ENCODE measurements at places on chromosomes 5 and 9.

DNA sequence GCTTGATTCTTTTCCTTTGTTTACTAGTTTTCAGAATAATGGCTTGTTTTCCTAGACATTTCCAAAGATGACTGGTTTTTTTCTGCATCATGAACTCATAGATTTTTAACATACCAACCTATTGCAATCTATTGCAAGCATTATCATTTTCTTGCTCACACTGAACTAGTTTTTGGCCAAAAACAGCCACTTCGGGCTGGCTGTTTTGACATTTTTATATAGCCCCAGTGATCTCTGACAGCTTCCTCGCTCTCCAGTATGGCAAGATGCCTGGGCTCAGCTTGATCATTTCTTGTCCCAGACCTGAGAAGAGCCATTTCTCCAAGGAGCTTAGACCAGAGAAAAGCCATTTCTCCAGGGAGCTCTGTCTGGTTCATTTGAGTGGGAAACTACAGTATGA, 94.3 kb upstream of the MAMDC2 start:
- no peak for DNase-seq

DNA sequence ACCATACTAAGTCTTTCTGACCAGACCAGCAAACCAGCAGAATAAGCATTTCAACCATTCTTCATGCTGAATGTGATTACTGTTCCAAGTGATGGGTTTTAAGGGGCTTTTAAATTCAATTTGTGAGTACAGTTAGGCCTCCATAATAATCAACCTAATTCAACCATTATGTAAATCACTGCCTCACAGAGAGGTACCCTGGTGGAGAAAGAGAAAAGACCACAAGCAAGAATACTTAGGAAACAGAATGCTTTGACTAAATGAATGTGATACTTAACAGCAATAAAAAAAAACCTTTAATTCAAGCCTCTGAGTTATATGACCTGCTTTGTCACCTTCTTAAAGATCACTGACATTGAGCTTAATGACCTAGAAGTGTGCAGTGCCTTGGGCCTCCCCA, 162.1 kb downstream of the EPB41L4A start:
- DNase-seq = no peak

GRCh38 chr5:27548484-27548883, 510.1 kb upstream of the CDH9 start:
- no peak for DNase-seq

DNA sequence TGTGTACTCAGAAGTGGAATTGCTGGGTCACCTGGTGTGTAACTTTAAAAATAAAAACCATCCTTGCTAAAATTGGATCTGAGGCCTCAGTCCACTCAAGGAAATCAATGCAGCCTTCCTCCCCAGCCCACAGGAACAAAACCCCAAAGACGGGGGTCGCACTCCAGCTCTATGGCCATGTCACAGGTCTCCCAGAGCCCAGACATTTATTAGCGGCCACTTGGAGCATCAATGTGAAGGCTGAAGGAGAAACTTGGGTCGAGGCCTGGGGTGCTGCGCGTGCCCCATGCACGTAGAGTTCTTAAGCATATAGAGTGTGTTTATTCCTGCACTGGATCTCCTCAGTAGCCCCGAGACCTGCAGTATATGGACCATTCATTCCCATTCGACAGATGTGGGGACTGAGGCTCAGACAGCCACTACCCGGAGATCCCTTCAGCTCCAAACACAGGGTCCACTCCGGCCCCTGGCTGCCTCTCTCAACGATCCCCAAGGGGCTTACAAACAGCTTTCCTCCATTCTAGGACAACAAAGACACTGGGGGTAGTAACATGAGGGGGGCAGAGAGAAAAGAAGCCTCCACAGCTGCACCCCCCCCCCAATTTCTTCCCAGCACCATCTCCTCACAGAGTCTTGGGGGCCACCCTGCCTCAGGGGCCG, 14.3 kb upstream of the OLFM1 start:
- no peak for DNase-seq

- DNase-seq = no peak
These were observed 59.0 kb downstream of the BASP1 start for GRCh38 chr5:17276445-17276844.

- DNase-seq = no peak
These were observed 313.1 kb upstream of the PIK3R1 start for GRCh38 chr5:67902497-67902830.

DNA sequence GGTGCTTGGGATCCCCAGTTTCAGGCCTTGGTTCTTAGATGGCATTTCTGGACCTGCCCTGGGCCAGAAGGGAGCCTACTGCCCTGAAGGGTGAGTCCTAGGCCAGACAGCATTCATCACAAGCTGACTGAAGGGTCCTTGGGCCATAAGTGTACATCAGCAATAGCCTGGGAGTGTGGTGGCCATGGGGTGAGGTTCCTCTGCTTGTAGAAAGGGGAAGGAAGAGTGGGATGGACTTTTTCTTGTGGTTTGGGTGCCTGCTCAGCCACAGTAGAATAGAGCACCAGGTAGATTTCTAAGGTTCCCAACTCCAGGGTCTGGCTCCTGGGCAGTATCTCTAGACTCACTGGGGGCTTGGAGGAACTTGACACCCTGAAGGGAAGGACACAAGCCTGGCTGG, 95.2 kb upstream of the PHF24 start:
- no peak for DNase-seq

DNA sequence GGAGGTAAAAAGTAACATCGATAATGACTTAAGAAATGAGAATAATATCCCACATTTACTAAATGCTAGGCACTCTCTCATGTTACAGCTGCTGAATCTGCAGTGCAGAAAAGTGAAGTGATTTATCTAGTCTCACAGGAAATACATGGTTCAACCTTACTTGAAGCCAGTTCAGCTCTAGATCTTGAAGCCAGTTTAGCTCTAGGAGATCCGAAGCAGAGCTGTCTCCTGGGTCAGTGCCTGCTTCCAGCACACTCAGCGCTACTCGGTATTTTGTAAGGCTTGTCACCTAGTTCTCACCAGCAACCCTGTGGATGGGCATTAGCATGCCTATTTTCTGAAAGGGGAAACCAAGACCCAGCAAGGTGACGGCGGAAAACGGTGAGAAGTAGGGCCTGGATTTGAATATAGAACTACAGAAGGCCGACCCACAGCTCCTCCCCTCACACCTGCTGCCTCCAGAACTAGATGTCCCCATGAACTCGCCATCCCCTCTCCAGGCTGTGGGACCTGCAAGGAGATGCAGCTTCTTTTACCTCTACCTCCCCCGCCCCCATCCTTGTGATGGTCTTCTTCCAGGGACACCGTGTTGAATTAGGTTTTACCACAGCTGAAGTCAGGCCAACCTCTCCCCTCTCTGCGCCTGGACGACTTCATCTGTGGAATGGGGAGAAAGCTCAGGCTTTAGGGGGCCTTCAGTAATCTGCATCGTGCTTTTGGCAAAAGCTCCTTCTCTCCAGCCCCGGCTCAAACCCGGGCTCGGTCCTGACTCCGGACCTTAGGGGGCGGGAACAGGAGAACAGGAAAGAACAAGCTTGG, 4.4 kb upstream of the MSX2 start:
- DNase-seq = no peak

DNA sequence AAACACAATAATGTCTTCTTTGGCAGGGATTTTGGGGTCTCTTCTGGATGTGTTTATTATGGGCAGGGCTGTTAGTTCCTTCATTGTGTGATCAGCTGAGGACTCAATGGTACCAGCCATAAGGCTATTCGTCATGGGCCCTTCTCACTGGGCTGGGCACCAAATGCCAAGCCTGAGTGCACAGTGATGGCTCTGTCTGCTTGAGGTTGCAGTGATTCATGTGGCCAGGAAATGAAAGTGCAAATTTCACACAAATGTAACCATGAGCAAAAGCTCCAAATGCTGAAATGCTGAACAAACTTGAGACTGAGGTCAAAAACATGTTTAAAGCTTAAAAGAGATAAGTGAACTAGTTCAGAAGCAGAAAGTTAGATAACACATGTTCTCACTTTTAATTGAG, 191.0 kb downstream of the TARS1 start:
- DNase-seq = no peak

GRCh38 chr9:4741365-4742089, 525 bp upstream of the AK3 start:
- no peak for DNase-seq

GRCh38 chr9:121154782-121155181, 46.9 kb downstream of the RAB14 start:
- DNase-seq = no peak

- DNase-seq = no peak
These were observed 290.1 kb downstream of the HINT1 start for GRCh38 chr5:130874861-130875417.

DNA sequence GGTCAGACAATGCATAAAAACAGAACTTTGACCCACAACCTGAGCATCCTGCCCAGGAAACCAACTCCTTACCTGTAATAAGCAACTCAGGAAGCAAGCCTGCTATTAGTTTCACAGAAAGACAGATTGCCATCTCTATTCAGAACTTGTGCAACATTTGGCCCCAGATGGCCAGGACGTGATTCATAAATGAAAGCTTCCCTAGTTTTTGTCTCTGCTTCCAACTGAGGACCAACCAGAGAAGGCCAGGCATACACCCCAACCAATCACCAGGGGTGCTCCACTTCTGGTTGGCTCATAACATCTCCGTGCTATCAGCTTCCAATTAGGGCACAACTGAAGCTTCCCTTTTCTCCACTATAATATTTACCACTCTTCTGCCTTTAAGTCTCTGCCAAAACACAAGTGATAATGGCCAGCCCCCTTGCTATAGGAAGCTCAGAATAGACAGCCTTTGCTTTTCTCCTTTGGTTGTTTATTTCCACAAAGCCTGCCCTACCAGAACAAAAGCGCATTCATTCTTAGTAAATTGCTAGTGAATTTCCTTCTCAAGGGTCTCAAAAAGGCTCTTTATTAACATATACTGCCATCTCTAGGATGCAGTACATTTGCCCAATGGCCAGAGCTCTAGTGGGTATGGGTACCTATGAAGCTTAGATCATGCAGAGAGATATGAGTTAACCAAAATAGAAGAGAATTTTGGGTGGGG, 289.7 kb upstream of the DAP start:
- DNase-seq = no peak

- no peak for DNase-seq
These were observed 40.1 kb upstream of the PLPP6 start for GRCh38 chr9:4622016-4622415.

DNA sequence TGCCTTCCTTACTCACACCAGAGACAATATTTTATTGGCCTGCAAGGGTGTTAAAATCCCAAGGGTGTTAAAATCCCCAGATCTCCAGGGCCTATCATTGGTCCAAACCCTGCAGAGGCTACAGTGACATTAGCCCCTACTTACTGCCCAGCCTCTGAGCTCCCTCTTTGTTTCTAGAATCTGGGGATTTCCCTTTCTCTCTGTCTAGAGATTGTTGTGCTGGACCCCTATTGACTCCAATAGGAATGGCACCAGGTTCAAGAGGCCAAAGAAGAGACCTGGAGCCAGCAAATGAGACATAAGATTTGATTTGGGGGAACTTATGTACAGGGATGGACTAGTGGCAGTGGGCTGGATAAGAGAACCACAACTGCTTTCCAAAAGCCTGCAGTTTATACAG, 53.3 kb upstream of the ZBED3 start:
- DNase-seq = no peak

- DNase-seq = no peak
These were observed 1240.7 kb upstream of the WWC1 start for GRCh38 chr5:167050568-167051401.

- DNase-seq = no peak
These were observed 397.8 kb downstream of the GADD45G start for GRCh38 chr9:90002397-90003271.

DNA sequence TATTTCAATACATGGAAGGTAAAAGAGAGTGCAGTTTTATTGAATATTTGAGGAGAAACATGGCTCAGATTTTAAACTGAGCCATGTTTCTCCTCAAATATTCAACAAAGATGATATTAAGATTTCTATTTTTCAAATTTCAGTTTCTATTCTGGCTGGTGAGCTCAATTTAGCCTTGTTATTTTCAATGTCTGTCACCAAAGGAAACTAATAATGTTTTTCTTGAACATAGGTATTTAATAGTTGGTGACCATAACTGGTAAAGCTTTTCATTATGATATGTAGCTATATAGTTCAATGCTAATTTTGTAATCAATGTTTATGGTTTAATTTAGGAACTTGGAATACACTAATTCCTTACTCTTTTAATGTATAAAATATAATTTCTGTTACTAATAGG, 177.4 kb downstream of the FER start:
- no peak for DNase-seq

GRCh38 chr5:146528236-146528635, 12.2 kb upstream of the GPR151 start:
- no peak for DNase-seq

- DNase-seq = no peak
These were observed 401.4 kb upstream of the IRX1 start for GRCh38 chr5:3194271-3194670.

DNA sequence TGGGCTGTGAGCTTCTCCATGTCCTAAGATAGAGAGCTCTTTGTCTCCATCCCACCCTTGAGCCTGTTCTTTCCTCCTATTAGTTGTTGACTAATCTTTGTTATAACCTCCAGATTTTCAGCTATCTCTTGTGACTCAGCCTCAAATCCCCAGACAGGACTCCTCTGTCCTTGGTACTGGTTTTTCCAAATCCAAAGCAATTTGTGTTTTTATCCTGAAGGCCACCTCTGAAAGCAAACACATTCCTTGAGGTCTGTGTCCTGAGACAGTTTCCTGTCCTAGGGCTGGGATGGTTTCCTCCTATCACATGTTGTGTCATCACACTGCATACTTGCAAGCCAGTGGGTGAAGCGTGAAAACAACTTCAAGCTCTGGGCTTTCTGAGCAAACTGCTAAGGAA, 8.5 kb downstream of the TNC start:
- DNase-seq = no peak

GRCh38 chr9:121599872-121600585, 51.4 kb upstream of the DAB2IP start:
- DNase-seq = no peak

GRCh38 chr5:175060257-175060656, 335.9 kb downstream of the MSX2 start:
- DNase-seq = no peak

- no peak for DNase-seq
These were observed 420.7 kb downstream of the KIF4B start for GRCh38 chr5:155434267-155434666.
